ENCODE measurements at places on chromosomes 6 and 20. TPM values are rescaled to one million over a fixed set of nuclear protein-coding genes. Genes with fewer than 3 reads are reported as not detected.

The DTD1 gene
- total RNA-seq, result 48.4 TPM

The ATP6V1G2 gene
- 1.0 TPM for total RNA-seq

The SAMD10 gene
- 19.3 TPM for total RNA-seq

The ACTL10 gene
- total RNA-seq, result 4.1 TPM

The C20orf202 gene
- not detected for total RNA-seq

The CDH26 gene
- total RNA-seq, result 0.66 TPM

The STX7 gene
- 14.8 TPM for total RNA-seq

The BPIFB1 gene
- not detected for total RNA-seq

The SUPT3H gene
- total RNA-seq, result 13.6 TPM

The PLN gene
- total RNA-seq, result not detected

The OR2B6 gene
- total RNA-seq, result not detected

The VNN1 gene
- not detected for total RNA-seq

The MYLK4 gene
- 0.10 TPM for total RNA-seq

The ADGRF5 gene
- not detected for total RNA-seq

The DNAH8 gene
- total RNA-seq, result not detected

The TMEM200A gene
- not detected for total RNA-seq

The NKAIN2 gene
- total RNA-seq, result not detected

The RHAG gene
- not detected for total RNA-seq

The SLC44A4 gene
- total RNA-seq, result 0.30 TPM

The HEY2 gene
- not detected for total RNA-seq

The FAM184A gene
- 2.7 TPM for total RNA-seq
